HS-27A (cell line): ENCODE measurements at places on chromosomes 3 and 15.

DNA sequence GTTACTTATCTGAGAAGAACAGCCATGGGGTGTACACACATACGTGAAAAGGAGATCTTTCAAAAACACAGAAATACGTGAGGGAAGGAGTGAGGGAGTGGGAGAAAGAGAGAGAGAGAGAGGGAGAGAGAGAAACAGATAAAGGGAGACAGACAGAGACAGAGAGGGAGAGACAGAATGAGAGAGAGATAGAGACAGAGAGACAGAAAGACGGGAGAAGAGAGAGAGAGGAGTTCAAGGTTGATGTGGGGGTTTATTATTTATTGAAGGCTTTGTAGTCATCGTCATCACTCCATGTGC, 64.0 kb downstream of the CHST2 start:
- no peak for DNase-seq

DNA sequence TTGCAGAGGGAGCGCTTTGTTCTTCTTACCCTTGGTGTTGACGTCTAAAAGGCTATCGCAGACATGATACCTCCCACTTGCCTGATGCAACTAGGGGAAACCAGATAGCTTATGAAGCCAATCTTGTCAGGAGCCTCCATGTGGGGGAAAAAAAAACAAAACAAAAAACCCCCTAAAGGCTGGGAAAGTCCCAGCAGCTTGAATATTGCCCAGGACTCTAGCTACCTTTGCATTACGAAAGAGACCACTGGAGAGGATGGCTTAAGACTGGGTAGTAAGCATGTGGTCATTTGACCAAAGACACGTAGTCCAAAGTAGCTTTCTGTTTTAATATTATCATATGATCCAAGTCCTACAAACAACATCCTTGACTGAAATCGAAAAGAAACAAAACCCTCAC, 120.7 kb upstream of the WNT5A start:
- DNase-seq, result no peak

GRCh38 chr3:6168256-6168655, 692.7 kb upstream of the GRM7 start:
- DNase-seq, result no peak

DNA sequence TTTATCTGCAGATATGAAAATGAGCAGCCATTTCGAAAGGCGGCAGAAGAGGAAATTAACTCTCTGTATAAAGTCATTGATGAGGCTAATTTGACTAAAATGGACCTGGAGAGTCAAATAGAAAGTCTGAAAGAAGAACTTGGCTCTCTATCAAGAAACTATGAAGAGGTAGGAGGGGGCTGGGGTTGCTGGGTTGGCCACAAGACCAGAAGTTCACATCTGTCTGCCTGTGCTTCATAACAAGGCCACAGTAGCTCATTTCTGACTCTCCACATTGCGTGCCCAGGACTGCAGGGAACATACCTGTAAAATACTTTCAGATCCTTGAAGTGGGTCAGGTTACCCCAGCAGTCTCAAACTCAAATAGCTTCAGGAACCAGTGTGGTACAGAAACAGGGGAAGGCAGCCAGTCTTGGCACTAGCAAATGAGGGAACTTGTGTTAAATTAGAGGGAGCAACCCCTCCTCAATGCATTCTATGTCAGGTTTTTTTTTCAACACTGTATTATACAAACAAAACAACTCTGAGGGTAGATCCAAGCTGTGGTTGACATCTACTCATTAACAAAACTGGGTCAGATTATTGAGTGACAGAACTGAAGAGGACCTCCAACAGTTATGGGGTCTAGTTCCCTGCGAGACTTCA, 48.7 kb downstream of the BFSP2 start:
- DNase-seq, result no peak

GRCh38 chr15:35444557-35445204, 101.3 kb downstream of the DPH6 start:
- DNase-seq, result no peak

DNA sequence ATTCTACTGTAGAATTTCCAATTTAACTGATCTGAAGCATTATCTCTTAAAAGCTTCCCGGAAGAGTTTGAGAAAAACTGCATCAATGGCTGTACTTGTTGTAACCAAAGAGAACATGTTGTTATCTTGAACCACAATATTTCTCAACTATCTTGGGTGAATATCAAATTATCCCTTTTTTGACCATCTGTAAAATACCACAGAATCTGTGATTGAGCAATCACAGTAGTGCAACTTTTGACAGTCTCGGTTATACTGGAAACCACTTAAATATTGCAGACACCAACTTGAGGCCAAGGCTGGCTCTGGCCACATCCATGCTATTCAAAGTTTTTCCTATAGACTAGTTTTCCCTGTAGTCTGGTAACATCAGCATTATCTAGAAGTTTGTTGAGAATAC, 842.8 kb upstream of the EPHA6 start:
- no peak for DNase-seq

DNA sequence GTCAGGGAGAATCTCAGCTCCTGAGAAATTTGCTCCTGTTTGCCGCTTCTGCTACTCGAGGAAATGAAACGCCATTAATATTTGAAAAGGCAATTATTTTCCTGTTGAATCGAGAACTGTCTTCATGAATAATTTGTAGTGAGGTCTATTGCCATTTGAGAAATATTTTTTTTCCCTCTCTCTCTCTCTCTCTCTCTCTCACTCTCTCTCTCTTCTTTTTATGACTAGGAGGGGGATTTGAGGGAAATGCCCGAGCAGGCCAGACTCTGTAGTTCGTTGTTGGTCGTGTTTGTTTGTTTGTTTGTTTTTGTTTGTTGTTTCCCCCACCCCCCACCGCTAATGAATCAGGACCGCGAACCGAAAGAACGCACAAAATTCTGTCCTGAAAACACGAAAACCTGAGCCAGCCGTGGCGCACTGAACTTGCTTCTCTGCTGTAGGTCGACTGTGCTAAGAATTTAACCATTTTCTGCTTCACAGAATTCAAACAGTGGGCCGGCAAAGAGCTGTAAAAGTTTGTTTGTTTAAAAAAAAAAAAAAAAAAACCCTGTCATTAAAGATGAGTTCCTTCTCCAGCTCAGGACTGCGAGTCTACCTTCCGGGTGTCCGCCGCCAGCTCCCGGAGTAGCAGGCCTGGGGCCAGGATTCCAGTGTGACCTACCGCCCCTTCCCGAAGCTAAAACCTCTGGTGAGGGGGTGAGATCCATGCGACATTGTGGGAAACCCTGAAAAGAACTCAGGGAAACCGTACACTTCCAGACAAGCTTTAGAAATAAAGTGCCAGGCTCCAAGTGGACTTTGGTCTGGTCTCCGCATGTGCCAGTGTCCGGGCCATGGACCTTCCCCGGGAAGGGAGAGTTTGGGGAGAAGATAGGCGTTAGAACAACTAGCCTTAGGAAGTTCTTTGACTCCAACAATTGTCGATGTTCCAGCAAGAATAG, 12.1 kb downstream of the ZIC4 start:
- DNase-seq, result no peak
